ENCODE measurements at places on chromosomes 11 and 22. TPM values are rescaled to one million over a fixed set of nuclear protein-coding genes. Genes with fewer than 3 reads are reported as not detected.

Gene BTG4
- polyA plus RNA-seq = not detected

Gene TRIM29
- 1.7 TPM for polyA plus RNA-seq

Gene MUC15
- not detected for polyA plus RNA-seq

Gene MS4A1
- 1.2 TPM for polyA plus RNA-seq

Gene OR6T1
- not detected for polyA plus RNA-seq

Gene DNHD1
- polyA plus RNA-seq = 4.8 TPM

Gene APOA4
- 0.44 TPM for polyA plus RNA-seq

Measured in stomach (tissue), 19 donors.